ENCODE measurements at places on chromosomes 4 and X. TPM values are rescaled to one million over a fixed set of nuclear protein-coding genes. Genes with fewer than 3 reads are reported as not detected.
A peak's percentile ranks its signal among the peaks of the same experiment; 100 is the strongest.

- no peaks in the 10 kb centered on the region for H3K36me3 ChIP-seq
- peaks cover 12% of the 10 kb centered on the region for H3K27me3 ChIP-seq
- H3K27ac ChIP-seq = no peak overlapping the region
- no peak overlapping the region for H3K4me3 ChIP-seq
- peaks cover 7% of the 10 kb centered on the region for H3K4me1 ChIP-seq
- peak; percentile 55 for DNase-seq
These were observed 1.8 kb downstream of the CPZ start for GRCh38 chr4:8594097-8595038.

DNA sequence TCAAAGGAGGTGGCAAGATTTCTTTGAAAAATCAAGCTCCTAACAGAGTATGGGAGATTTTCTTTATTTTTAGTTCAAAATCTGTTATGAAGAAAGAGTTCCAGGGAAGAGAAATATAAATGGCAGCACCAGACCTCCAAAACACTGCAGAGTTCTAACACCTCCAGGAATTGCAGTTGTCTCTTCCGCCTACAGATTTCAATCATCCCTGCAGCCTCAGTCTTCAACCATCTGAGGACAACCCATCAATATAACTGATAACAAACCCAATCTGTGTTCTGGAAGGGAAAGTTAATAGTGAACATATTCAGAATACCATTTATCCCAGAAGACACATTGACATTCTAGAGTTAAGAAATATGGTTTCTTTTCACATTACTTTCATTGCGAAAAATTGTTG is 296.1 kb downstream of the ARAP2 start:
- no peaks in the 10 kb centered on the region for H3K4me1 ChIP-seq
- no peak overlapping the region for H3K4me3 ChIP-seq
- no peaks in the 10 kb centered on the region for H3K36me3 ChIP-seq
- DNase-seq = no peak
- no peaks in the 10 kb centered on the region for H3K27me3 ChIP-seq

- no peaks in the 10 kb centered on the region for H3K4me1 ChIP-seq
- no peaks in the 10 kb centered on the region for H3K36me3 ChIP-seq
- no peaks in the 10 kb centered on the region for H3K27me3 ChIP-seq
- DNase-seq = no peak
- no peak overlapping the region for H3K27ac ChIP-seq
These were observed 35.5 kb upstream of the IQSEC2 start for GRCh38 chrX:53316860-53317237.

DNA sequence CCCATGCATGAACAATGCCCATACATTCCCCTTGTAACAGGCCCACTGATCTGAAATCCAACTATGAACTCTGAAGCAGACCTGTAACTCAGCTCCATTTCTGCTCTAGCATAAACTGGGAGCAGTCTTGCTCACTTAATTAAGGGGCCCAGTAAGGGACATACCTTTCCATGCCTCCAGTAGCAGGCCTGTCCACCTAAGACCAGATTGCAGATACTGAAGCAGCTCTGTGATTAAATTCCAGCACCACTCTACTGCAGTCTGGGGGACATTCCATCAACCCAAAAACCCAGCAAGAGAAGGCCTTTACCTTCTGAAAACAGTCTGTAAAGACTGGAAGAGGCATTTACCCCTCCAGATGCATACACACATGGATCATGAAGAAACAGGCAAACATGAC is 162.0 kb upstream of the NEIL3 start:
- H3K4me1 ChIP-seq = no peaks in the 10 kb centered on the region
- H3K36me3 ChIP-seq = no peaks in the 10 kb centered on the region
- H3K4me3 ChIP-seq = no peak overlapping the region
- no peaks in the 10 kb centered on the region for H3K27me3 ChIP-seq

DNA sequence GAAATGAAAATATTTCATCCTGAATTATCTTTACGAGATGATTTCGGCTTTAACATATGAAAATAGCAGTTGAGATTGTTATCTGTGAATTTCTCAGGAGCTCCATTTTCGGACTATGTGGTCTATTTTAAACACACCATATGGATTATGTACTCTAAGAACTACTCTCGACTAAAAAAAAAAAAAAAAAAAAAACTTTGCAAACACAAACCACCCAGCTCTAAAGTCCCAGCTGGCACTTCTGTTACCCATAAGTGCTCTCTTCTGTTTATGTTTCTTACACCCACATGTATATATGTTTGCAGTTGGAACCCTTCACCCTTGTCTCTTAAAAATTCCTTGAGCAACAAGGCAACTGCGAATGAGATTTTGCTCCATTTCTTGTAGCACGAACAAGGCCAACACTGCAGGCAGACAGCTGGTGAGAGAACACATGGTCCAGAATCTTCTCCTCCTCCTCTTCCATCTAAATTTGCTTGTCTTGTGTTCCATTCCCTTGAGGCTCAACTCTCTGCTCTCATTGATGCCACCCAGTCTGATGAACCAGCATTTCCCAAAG is 172.7 kb upstream of the HCCS start:
- H3K27ac ChIP-seq = no peak overlapping the region
- H3K4me1 ChIP-seq = no peaks in the 10 kb centered on the region
- H3K36me3 ChIP-seq = no peaks in the 10 kb centered on the region
- no peak for DNase-seq
- H3K4me3 ChIP-seq = no peak overlapping the region
- no peaks in the 10 kb centered on the region for H3K27me3 ChIP-seq

DNA sequence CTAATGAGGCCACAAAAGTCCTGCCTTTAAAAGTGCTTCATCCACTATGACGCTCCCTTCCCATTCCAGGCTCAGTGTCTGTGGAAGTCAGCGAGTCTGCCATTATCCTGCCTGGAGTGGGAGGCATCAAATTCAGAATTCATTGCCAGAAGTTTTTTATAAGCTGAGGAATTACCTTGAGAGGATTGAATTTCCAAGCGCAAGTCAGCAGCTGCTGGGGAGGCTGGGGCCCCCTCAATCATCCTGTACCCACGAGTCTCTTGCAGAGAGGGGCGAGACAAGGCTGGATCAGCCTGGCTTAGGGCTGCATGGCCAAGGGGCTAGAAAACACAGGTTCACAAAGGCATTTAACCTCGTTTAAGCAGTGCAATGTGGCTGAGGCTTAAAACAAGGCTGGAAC is 170.5 kb upstream of the NOCT start:
- H3K36me3 ChIP-seq = no peaks in the 10 kb centered on the region
- H3K27me3 ChIP-seq = no peaks in the 10 kb centered on the region
- H3K4me3 ChIP-seq = no peak overlapping the region
- H3K27ac ChIP-seq = no peak overlapping the region
- no peak for DNase-seq

PPBP gene
- total RNA-seq = not detected

SSX1 gene
- not detected for total RNA-seq

DNA sequence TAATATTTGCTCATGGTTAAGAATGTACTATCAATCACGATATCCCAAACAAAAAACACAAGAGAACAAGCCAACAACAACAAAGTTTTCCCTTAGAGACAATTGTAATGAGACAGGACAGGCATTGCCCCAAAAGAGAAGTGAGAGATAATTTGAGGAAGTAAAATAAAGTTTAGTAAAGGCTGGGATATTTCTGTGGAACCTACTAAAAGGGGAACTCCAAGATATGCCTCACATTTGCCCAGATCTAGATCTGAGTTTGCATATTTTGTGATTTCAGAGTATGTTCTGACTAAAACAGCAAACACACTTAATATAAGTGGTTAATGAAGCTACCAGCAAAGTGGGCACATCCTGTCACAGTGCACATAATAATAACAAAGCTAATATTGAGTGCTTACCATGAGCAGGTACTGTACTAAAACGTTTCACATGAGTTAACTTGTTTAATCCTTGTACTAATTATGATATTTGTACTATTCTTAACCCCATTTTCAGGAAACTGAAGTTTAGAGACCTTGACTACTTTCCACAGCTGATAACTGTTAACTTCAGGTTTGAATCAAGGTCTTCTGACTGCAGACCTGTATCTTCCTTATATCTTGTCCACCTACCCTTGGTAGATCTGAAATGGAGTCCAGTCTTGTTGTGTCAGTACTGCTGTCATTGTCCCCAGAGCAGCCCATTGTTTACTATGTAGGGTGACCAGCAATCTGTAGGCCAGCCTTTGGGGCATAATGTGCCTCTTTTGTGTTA is 26.0 kb upstream of the BMP2K start:
- no peaks in the 10 kb centered on the region for H3K27me3 ChIP-seq
- no peak overlapping the region for H3K4me3 ChIP-seq
- no peak overlapping the region for H3K27ac ChIP-seq
- no peak for DNase-seq
- H3K36me3 ChIP-seq = no peaks in the 10 kb centered on the region

SLC25A14 gene
- 11.2 TPM for total RNA-seq

GRCh38 chr4:73213916-73214653 is 44.5 kb downstream of the ANKRD17 start:
- H3K4me1 ChIP-seq = no peaks in the 10 kb centered on the region
- no peak for DNase-seq
- H3K27ac ChIP-seq = no peak overlapping the region
- no peak overlapping the region for H3K4me3 ChIP-seq

- no peak overlapping the region for H3K27ac ChIP-seq
- no peaks in the 10 kb centered on the region for H3K27me3 ChIP-seq
- DNase-seq = no peak
- H3K36me3 ChIP-seq = no peaks in the 10 kb centered on the region
These were observed 116.9 kb upstream of the GALNT7 start for GRCh38 chr4:173051716-173052115.

SEL1L3 gene
- total RNA-seq = 26.1 TPM

DNA sequence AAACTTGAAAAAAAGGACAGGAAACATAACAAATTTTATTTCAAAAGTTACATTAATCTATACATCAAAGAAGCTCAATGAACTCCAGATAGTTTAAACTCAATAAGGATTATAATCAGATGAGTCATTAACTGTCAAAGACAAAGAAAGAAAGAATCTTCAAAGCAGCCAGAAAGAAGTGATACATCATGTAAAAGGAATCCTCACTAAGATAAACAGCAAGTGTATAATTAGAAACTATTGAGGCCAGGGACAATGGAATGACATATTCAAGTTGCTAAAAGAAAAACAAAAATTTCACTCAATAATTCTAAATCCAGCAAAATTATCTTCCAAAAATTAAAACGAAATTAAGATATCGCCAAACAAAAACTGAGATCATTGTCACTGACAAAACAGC is 161.6 kb upstream of the NWD2 start:
- H3K4me1 ChIP-seq = no peaks in the 10 kb centered on the region
- no peaks in the 10 kb centered on the region for H3K36me3 ChIP-seq
- DNase-seq = no peak
- H3K4me3 ChIP-seq = no peak overlapping the region
- no peaks in the 10 kb centered on the region for H3K27me3 ChIP-seq

- no peak overlapping the region for H3K27ac ChIP-seq
- H3K27me3 ChIP-seq = no peaks in the 10 kb centered on the region
- no peak for DNase-seq
- H3K36me3 ChIP-seq = no peaks in the 10 kb centered on the region
- H3K4me3 ChIP-seq = no peak overlapping the region
- H3K4me1 ChIP-seq = no peaks in the 10 kb centered on the region
These were observed 186.2 kb upstream of the TBL1X start for GRCh38 chrX:9278475-9279233.

CACNA1F gene
- 0.17 TPM for total RNA-seq

DNA sequence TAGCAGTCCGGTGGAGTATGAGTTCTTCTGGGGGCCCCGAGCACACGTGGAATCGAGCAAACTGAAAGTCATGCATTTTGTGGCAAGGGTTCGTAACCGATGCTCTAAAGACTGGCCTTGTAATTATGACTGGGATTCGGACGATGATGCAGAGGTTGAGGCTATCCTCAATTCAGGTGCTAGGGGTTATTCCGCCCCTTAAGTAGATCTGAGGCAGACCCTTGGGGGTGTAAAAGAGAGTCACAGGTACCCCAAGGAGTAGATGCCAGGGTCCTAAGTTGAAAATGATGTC is 852 bp downstream of the MAGEH1 start:
- no peaks in the 10 kb centered on the region for H3K36me3 ChIP-seq
- no peaks in the 10 kb centered on the region for H3K4me1 ChIP-seq
- H3K27me3 ChIP-seq = no peaks in the 10 kb centered on the region
- H3K27ac ChIP-seq = peak overlapping the region; percentile 77
- no peak for DNase-seq

SHROOM4 gene
- 7.3 TPM for total RNA-seq

SMIM9 gene
- total RNA-seq = not detected

DNA sequence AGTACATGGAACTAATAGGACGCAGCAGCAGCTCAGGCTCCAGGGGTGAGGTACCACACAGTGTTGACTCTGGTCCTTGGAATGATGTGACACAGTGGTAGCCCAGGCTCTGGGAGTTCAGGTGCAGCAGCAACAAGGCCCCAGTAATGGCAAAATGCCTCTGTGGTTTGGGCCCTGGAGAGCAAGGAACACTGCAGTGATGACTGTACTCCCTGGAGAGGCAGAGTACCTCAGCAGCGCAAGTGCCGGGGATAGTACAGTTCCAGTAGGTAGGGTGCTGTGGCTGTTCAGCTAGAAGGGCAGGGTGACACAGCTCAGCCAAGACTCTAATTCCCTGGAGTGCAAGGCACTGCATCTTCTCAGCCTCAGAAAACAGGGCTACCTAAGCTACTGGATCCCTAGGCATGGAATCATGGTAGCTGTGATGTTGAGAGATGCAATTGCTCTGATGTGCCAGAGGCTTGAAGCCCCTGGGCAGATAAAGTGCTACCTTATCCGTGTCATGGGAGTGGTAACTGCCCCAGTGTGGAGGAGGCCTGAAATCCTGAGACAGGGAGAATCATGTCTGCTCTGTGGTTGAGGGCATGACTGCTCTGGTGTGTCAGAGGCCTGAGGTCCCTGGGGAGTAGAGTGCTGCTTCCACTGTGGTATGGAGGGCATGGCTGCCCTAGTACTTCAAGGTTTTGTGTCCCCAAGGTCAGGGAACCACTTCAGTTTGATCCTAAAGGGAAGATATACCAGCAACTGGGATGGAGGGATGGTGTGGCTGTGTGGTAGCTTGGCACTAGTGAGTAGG is 55.2 kb downstream of the AREG start:
- no peak overlapping the region for H3K4me3 ChIP-seq
- H3K27me3 ChIP-seq = no peaks in the 10 kb centered on the region
- no peak for DNase-seq
- H3K27ac ChIP-seq = no peak overlapping the region
- H3K36me3 ChIP-seq = no peaks in the 10 kb centered on the region
- no peaks in the 10 kb centered on the region for H3K4me1 ChIP-seq

FHIP1A gene
- total RNA-seq = 22.1 TPM

MPC1L gene
- total RNA-seq = 2.6 TPM

- no peaks in the 10 kb centered on the region for H3K36me3 ChIP-seq
- no peak for DNase-seq
- H3K27ac ChIP-seq = no peak overlapping the region
These were observed 490.6 kb downstream of the RPA4 start for GRCh38 chrX:97374266-97374665.

LRCH2 gene
- 7.0 TPM for total RNA-seq
